ENCODE measurements at places on chromosomes 5 and 9.

DNA sequence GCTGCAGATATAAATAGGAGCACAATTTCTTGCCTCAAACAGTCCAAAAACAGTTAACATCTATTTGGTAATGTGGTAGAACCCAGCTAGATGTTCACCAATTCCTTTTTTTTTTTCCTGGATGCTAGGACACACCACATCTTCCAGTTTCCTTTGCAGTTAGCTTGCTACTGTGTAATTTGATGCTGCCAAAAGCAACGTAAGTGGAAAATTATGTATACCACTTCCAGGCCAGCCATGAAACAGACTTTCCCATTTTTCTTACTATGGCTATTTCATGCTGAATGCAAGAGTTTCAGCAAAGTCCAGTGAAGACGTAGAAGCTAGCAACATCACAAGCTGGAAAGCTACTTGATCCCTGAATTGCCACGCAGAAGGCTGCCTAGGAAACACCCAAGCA lies 667.2 kb downstream of the TLE1 start:
- no peak for DNase-seq

- no peak for DNase-seq
Observed at GRCh38 chr9:104971511-104971910, 43.6 kb upstream of the ABCA1 start.

DNA sequence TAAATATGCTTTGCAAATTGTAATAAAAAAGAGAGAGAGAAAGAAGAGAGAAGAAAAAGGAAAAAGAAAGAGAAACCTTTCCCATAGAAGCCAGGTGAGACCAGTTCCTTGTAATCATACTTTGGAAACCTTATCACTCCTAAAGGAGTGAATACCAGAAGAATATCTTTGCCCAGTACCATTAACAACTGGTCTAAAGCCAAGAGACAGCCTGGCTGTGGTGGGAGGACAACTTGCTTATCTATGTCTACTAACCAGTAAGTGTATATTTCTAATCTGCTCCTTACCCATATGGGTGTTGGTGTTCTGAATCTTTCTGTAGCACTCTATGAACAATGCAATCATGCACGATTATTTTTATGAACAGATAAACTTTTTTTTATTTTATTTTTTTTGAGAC lies 10.5 kb upstream of the TXN start:
- no peak for DNase-seq

- DNase-seq: no peak
Observed at GRCh38 chr5:138622051-138622450, 46.9 kb upstream of the HSPA9 start.

DNA sequence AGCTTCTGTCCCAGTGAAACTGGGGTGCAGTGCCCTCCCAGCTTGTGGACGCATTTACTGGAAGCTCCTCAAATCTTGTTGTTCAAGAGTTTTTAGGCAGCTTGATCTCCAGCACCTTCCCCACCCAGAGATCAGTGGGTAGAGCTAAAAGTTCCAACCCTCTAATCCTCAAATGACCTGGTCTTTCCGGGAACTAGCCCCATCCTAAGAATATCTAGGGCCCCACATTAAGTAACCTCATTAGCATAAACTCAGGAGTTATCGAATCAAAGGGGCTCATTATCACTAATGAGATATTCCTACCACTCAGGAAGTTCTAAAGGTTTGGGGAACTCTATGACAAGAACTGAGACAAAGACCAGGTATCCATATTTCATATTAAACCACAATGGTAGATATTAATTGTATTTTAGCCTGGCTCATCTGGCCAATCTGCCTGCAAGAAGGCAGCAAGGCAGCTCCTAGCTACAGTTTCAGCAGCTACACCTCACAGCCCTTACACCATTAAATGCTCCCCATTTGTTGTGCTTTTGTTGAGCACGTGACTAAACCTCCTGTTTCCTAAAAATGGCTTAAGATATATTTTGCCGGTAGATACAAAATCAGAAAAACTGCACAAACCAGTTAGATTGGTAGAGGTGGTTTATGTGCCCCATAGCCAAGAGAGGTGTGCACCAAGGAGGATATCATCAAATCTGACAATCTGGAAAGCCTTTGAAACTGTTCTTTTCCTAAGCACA lies 24.6 kb upstream of the SLC22A5 start:
- DNase-seq: no peak

- DNase-seq: no peak
Observed at GRCh38 chr9:18059447-18059846, 414.5 kb upstream of the ADAMTSL1 start.

- no peak for DNase-seq
Observed at GRCh38 chr9:124558777-124559470, 51.7 kb upstream of the NR5A1 start.

GRCh38 chr5:68071282-68071632 lies 144.3 kb upstream of the PIK3R1 start:
- DNase-seq: no peak

DNA sequence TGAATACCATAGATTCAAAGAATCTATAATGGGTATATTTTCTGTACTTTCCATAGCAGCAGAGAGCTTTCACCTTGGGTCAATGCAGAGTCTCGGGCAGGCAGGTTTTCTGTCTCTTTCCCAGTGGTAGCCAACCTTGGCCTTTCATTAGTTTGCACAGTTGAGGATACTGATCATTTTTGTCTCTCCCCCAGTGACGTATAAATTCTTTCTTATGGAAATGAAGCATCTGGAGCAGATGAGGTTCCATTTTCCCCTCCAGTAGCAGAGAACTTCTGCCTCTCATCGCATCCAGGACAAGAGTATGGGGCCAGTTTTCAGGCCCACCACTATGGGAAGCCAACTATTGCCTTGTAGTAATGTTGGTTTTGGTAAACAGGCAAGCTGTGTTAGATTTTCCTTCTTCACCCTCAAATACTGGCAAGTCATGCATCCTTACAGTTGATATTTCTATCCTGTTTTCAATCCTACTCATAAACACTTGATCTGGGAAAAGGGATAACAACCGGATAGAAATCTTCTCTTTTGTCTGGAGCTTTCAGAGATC lies 845.2 kb upstream of the CDH18 start:
- DNase-seq: no peak

DNA sequence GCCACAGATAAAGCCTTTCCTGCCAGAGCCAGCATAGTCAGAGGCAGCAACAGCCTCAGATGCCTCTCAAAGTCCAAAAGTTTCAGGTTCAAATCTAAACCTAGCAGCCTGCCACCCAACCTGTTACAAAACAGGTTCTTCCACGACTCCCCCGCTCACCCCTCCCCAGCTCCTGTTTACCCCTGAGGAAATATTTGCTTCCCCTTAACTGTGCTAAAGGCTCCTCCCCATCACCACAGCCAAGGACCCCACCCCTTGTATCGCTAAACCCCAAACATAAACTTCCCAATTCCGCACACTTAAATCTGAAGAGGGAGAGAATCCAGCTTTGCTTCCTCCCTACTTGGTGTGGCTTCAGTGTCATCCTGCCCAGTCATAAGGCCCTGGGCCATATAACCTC lies 15.4 kb upstream of the VDAC1 start:
- no peak for DNase-seq

DNA sequence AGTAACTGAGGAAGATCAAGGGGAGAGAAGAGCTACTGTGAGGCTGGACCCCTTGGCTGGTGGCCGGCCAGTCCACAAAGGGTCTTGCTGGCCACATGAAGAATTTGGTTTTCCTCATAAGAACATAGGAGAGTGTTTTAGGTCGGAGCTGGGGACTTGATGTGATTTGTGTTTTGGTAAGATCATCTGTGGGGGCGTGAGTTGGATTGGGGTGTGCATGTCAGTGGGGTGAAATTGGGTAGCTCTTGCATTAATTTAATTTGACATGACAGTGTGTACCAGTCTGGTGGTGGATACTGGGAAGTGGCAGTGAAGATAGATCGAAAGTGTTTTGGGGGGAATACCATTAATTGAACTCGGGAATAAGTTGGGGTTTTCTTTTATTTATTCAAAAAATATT lies 8.6 kb downstream of the PAM start:
- DNase-seq: no peak

GRCh38 chr5:13830536-13830935 lies 114.0 kb downstream of the DNAH5 start:
- DNase-seq: no peak

DNA sequence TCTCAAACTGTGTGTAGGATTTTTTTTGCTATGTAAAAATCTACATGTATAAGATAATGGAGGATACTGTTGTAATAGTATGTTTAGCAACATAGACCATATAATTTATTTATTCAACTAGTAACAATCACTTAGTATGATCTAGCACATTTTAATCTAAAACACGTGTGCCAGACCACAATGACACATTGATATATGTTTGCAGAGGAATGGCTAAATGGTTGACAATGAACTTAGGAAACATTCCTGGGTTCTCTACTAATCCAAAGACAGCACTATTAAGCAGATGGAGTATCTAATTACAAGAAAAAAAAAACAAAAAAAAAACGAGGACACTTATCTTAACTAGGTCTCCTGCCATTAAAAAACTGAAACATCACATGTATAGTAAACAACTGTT lies 261.7 kb upstream of the PAPPA start:
- DNase-seq: no peak

- DNase-seq: no peak
Observed at GRCh38 chr9:121107029-121107428, 32.3 kb downstream of the CNTRL start.

- no peak for DNase-seq
Observed at GRCh38 chr9:87786876-87787275, 61.0 kb downstream of the CTSL start.

DNA sequence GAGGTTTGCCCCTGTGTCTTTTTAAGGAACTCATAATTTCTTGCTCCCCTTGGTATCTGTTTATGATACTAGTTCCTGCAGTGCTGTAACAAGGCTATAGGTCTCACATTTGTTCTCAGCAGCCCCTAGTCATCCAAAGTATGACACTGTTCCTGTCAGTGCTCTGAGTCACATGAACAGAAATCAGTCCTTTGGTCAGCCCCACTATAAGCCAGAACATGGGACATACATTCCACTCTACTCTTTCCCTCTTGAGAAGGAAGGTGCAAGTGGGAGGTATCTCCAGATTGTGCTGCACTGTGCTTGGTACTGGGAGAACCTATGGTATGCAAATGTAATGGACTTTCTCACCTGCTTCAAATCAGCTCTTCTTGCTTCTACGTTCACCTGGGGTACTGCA lies 87.0 kb downstream of the IARS1 start:
- DNase-seq: no peak

GRCh38 chr9:136769710-136770191 lies 5.4 kb upstream of the LCN15 start:
- DNase-seq: no peak

- DNase-seq: no peak
Observed at GRCh38 chr5:146521403-146522106, 5.6 kb upstream of the GPR151 start.

- DNase-seq: no peak
Observed at GRCh38 chr9:90044710-90045151, 439.9 kb downstream of the GADD45G start.

- no peak for DNase-seq
Observed at GRCh38 chr5:6715758-6716628, 2.8 kb downstream of the TENT4A start.

- DNase-seq: no peak
Observed at GRCh38 chr5:176959051-176959450, 47.5 kb downstream of the UIMC1 start.

- DNase-seq: no peak
Observed at GRCh38 chr9:89732295-89732938, 127.6 kb downstream of the GADD45G start.

DNA sequence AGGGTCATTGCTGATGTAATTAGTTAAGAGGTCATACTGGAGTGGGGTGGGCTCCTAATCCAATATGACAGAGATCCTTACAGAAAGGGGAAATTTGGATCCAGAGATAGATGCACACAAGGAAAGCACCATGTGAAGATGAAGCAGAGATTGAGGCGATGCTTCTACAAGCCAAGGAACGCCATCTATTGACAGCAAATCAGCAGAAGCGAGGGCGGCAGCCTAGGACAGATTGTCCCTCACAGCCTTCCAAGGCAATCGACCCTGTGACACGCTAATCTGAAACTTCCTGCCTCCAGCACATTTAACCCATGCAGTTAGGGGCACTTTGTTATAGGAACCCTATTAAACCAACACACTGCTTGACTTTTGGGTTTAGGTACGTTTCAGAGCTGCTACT lies 285.1 kb upstream of the DAP start:
- no peak for DNase-seq

DNA sequence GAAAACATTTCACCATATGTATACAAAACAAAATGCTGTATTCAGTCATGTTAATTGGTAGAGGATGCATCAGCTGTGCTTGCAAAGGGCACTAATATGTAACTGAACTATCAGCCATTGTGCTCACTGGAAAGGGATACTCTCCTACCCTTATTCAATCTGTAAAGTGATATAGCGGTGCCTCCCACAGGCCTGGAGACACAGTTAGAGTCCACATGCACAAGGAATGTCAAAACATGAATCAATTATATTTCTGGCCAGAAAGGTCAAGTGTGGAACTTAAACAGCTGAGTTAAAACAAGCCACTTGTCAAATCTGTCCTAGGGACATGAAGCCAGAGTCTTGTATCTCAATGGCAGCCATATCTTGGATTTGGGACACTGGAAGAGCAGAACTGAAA lies 71.2 kb upstream of the IZUMO3 start:
- DNase-seq: no peak

GRCh38 chr5:5576744-5577143 lies 154.3 kb downstream of the ICE1 start:
- DNase-seq: no peak

GRCh38 chr9:136697821-136698526 lies 10.7 kb upstream of the AGPAT2 start:
- no peak for DNase-seq

DNA sequence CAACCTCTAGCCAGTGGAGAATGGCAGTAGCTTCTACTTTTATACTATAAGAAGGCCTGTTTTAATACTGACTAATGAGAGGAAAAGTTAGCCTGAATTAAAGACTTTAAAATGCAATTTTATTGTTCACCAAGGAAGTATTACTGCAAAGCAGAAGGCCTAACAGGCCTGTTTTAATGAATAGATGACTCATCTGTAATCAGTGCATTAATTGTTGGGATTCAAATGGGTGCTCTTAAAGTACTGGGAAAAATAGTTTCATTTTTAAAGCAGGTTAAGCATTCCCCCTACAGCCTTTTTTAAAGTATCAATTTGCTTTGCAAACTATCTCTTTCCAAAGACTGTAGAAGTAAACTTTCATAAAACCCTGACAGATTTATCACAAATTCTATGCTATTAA lies 147.7 kb downstream of the SIL1 start:
- no peak for DNase-seq

- no peak for DNase-seq
Observed at GRCh38 chr9:136326061-136326760, 1.1 kb upstream of the GPSM1 start.
